ENCODE measurements at places on chromosomes 6 and 20. TPM values are rescaled to one million over a fixed set of nuclear protein-coding genes. Genes with fewer than 3 reads are reported as not detected.

The BIRC7 gene
- not detected for total RNA-seq

The TRAPPC3L gene
- not detected for total RNA-seq

The KIFC1 gene
- total RNA-seq: 14.8 TPM

The SEMG1 gene
- not detected for total RNA-seq

The WFDC10B gene
- total RNA-seq: not detected

The SEL1L2 gene
- not detected for total RNA-seq

The SLC26A8 gene
- 0.29 TPM for total RNA-seq

The CCN6 gene
- total RNA-seq: not detected

The C4A gene
- 9.3 TPM for total RNA-seq

All from glutamatergic neuron (in vitro differentiated cells).